ENCODE measurements at places on chromosomes 13 and 19.

DNA sequence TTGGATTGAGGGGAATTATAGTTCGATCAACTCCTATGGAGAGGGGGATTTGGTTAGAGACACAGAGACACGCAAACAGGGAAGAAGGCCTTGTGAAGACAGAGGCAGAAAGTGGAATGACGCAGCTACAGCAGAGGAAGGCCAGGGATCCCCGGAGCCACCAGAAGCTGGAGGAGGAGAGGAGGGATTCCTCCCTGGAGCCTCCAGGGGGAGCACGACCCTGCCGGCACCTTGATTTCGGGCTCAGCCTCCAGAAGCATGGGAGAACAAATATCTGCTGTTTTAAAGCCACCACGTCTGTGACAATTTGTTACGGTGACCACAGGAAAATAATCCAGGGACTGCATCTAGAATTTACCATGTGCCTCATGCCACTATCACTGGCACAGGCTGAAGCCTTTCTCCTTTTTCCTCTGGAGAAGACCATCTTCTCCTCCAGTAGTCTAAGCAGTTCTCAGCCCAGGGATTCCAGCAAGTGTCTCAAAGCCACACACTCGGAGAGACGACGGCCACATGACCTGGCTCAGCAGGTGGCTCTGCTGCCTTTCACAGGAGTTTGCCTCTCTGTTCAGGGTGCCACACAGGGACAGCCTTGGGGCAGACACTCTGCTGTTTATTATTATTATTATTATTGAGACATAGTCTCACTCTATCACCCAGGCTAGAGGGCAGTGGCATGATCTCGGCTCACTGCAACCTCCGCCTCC, 39.9 kb upstream of the CCNE1 start:
- DNase-seq, result peak; percentile 23

DNA sequence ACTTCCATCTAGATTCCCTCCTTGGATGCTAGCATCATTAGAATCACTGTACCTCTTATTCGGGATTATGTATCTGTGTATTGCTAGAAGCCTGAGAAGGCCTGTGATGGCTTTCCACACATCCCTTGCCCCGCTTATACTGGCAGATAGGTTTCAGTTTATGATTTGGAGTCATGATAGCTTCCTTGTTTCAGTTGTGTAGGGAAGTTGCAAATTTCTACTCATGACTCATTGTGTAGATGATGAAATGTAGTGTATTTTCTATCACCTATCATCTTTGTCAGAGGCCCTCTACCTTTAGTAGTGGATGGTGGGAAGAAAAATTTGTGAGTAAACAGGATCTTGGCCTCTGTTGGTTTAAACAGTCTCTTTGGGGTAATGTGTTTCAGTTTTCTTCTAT, 165.2 kb downstream of the GGACT start:
- DNase-seq, result no peak

DNA sequence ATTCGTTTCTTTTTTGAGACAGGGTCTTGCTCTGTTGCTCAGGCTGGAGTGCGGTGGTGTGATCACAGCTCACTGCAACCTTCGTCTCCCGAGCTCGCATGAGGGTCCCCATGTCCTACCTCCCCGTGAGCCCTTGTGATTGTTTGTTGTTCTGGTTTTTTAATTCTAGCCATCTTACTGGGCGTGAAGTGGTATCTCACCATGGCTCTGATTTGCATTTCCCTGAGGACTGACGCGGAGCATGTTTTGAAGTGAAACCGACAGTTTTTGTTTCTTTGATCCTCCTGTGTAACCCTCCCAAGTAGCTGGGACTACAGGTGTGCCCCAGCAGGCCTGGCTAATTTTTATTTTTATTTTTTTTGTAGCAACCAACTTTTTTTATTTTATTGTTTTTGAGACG, 21.7 kb downstream of the GNG7 start:
- no peak for DNase-seq

GRCh38 chr13:98532254-98532653, 44.7 kb downstream of the STK24 start:
- no peak for DNase-seq

DNA sequence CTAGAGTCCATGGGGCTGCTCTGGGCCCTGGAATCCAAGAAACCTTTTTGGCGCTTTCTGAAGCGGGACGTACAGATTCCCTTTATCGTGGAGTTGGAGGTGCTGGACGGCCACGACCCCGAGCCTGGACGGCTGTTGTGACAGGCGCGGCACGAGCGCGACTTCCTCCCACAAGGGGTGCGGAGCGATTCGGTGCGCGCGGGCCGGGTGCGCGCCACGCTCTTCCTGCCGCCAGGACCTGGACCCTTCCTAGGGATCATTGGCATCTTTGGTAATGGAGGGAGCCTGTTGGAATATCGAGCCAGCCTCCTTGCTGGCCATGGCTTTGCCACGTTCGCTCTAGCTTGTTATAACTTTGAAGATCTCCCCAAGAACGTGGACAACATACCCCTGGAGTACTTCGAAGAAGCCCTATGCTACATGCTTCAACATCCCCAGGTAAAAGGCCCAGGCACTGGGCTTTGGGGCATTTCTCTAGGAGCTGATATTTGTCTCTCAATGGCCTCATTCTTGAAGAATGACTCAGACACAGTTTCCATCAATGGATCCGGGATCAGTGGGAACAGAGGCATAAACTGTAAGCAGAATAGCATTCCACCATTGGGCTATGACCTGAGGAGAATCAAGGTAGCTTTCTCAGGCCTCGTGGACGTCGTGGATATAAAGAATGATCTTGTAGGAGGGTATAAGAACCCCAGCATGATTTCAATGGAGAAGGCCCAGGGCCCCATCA, 3.5 kb upstream of the ZFP82 start:
- DNase-seq, result no peak

- no peak for DNase-seq
These were observed 556.3 kb downstream of the PCDH17 start for GRCh38 chr13:58187881-58188280.

GRCh38 chr19:13824703-13825102, 29.5 kb downstream of the ZSWIM4 start:
- no peak for DNase-seq

GRCh38 chr19:10603084-10603872, 16.2 kb upstream of the AP1M2 start:
- DNase-seq, result peak; percentile 56

DNA sequence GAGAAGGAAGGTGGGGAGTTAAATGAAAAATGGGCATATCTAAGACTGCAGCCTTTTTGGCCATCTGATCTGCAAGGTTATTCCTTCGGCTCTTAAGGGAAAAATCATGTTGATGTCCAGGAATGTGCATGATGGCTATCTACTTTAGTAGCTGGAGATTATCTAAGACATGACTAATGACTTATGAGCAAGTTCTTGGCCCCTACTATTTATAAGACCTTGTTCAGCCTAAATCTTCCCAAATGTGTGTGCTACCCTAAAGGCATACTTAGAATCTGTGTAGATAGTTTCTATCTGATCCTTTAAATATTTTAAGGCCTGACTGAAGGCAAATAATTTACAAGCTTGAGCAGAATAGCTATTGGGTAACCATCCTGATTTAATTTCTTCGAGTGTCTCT, 41.8 kb upstream of the CD177 start:
- no peak for DNase-seq

GRCh38 chr13:94394723-94395122, 84.8 kb downstream of the DCT start:
- DNase-seq, result no peak

GRCh38 chr19:31530781-31531180, 181.5 kb upstream of the TSHZ3 start:
- no peak for DNase-seq

GRCh38 chr19:10292206-10292788, 2.5 kb downstream of the ICAM5 start:
- peak; percentile 70 for DNase-seq

DNA sequence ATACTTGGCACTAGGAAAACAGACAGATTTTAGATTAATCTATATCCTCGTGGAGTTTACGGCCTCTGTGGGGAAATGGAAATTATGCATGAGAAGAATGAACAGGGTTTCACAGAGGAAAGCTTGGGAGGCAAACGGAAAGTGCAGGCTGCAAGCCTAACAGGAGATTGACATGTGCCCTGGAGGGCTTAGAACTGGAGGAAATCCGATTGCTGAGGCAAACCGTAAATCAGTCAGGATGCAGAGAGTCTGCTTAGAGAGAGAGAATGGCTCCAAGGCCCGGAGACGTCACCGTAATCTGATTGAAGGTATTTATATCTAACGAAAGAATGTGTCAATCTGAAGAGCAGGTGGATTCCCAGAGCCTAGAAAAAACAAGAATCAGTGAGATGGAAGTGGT, 143.2 kb downstream of the KATNAL1 start:
- no peak for DNase-seq

DNA sequence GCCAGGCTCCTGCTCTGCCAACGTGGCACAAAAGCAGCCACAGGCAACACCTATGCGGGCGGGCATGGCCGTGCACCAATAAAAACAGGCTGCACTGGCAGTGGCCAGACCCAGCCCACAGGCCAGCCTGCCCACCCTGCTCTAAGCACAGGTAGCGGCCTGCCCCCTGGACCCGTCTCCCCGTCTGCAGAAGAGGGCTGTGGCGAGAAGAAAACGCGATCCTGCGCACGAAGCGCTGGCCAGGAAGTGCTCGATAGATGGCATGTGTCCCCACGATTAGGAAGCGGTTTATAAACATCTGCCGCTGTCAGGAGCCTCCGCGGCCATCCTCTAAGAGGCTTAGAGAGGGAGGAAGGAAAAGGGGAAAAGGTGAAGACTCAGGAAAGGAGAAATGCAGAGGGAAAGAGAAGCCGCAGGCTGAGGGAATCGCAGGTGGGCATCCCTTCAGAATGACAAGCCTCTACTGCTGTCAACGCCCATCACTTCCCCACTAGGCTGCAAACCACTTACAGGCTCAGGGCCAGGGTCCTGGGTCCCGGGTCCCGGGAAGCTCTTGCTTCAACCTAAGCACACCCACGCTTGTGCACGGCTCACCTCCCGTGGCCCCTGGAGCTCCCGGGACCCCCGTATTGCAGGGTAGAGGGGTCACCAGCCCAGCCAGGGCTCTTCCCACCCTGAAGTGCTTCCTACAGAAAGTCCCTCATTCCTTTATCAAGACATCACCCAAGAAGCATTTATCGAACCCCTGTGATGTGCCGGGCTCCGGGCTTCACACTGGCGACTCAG, 10.5 kb downstream of the MLLT1 start:
- no peak for DNase-seq

DNA sequence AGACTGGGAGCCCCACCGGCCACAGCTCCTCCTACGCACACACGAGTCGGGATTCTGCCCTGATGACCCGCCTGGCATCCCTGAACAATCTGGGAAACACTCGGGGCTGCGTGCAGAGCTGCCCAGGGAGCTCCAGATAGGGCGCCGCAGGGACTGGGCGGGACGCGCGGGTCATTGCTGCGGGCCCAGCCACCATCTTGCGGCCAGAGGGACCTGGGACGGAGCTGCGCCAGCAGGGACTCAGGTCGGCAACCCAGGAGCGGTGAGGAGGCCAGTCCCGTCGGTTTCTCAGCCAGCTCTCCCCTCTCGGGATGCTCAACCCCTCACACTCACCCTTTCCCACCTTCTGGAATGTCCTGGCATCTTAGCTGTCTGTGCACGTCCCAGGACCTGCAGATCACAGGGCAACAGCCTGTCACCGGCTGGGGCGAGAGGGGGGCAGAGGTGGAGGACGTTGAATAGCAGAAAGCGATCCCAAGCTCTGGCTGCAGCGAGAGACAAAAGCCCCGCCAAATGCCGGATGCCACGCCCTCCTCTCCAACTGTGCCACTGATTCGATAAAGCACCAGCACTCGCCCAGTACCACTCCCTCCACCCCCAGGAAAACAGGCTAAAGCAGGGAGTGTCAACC, 20.4 kb upstream of the ZNF91 start:
- no peak for DNase-seq

DNA sequence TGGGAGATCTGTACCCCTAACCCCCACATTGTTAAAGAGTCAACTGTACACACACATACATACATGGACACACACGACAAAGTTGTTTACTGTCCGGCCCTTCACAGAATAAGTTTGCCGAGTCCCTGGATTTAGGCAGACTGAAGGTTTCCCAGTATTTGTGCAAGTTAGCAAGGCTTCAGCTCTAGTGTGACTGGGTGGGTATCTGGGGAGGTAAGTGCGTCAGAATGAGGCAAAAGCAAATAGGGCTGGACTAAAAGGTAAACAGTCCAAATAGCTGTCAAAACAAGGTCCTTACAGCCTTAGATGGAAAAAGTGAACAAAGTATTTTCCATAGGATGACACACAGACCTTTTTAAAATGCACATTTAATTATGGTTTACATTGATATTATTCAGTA, 228.4 kb upstream of the UFM1 start:
- no peak for DNase-seq

DNA sequence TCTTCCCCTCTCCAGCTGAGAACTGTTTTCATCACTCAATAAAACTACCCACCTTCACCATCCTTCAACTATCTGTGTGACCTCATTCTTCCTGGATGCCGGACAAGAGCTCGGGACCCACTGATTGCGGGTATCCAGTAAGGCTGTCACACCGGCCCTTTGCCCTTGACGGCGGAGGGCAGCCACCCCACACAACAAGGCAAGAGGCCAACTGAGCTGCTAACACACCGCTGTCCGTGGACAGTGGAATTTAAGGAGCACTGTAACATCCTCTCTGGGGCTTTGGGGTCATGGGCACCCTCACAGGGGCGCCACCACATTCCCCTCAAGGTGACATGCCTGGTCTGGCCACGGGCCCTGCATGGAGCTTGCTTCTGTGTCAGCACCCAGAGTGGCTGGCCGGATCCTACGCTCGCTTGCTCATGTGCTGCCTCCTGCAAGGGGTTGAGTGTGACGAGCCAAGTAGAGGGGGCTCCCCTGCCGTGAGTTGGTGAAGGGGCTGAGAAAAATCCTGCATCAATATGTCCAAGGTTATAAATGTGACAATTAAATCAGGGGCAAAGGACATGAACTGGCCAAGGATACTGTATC, 31.4 kb downstream of the LHFPL6 start:
- DNase-seq, result no peak

GRCh38 chr19:46297700-46298478, 1.0 kb downstream of the HIF3A start:
- no peak for DNase-seq

DNA sequence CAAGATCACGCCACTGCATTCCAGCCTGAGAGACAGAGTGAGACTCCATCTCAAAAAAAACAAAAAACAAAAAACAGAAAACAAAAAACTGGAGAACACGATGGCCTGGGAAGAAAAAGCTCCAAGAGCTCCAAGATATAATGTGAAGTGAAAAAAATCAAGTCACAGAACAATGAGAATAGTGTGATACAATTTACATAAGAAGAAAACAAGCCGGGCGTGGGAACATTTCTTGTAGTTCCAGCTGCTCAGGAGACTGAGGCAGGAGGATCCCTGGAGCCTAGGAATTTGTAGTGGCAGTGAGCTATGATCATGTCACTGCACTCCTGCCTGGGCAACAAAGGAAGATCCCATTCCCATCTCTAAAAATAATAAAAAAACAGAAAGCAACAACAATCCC, 8.5 kb upstream of the LMTK3 start:
- no peak for DNase-seq
